ENCODE measurements at places on chromosomes 3 and 15.

DNA sequence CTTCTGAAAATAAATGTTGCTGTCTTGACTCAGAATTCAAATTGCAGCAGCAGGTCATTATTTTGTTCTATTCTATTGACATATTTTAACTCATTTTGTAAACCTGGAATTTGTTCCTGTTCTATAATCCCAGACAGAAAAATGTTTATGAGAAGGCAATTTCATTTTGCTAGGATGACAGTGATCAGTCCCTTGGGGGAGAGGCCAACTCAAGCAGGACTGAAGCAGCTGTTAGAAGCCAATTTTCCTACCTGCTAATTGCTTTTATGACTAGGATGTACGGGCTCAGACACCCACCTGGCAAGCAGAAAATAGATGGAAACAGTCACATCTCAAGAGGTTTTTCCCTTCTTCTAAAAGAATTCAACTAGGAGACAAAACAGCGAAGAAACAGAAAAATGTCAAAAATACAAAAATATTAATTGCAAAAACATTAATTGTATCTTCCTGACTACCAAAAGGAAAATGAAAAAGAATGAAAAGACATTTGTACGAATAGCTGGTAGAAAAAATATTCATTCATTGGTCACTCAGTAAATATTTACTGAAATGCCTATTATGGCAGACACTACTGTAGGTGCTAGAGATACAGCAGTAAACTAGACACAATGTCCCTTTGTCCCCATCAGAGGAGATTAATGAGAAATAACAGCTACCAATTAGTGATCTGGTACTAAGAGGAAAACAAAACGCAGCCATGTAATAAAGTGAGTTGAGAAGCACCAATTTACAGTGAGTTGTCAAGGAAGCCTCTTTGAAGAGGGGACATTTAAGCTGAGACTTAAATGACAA lies 73.5 kb downstream of the PEAK1 start:
- DNase-seq, result no peak

DNA sequence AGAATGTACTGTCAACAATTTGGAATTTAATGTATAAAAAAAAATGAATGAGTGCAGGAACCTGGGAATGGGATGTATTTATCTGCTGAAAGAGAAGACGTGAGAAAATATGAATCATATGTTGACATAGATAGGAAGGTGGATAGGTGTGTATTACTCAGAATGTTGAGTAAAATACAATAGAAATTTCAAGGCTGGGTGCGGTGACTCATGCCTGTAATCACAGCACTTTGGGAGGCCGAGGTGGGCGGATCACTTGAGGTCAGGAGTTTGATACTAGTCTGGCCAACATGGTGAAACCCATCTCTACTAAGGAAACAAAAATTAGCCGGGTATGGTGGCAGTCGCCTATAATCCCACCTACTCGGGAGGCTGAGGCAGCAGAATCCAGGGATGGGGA lies 202.8 kb downstream of the CADM2 start:
- no peak for DNase-seq

- DNase-seq, result peak; percentile 44
These were observed 32.2 kb upstream of the FMN1 start for GRCh38 chr15:33226559-33227181.

DNA sequence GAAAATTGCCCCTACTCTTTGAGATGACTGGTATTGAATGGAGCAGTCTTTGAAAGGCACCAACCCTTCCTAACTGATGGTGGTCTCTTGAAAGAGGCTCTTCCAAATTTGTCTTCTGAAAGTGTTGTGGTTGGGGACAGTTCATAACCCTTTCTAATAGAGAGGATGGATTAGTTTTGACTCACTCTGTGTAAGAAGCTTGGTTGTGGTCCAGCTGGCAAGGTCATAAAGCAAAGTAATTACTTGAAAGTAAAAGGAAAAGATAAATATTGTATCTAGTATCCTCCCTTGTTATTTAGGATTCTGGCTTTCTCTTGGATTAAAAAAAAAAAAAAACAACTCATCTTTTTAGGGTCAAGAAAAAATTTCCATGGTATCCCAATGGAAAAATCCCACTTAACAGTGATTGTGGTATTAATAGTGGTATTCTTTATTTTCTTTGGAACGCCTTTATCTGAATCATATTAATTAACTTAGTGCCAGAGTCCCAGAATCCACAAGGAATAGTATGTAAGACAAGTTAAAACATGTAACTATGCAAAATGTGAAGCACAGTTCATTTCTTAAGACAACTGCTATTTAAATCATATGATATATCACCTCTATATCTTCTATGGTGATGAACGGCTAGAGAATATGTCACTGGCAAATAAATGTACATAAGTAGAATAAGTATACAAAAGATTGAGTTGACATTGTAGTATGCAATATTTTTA lies 469.3 kb upstream of the CDIN1 start:
- no peak for DNase-seq

DNA sequence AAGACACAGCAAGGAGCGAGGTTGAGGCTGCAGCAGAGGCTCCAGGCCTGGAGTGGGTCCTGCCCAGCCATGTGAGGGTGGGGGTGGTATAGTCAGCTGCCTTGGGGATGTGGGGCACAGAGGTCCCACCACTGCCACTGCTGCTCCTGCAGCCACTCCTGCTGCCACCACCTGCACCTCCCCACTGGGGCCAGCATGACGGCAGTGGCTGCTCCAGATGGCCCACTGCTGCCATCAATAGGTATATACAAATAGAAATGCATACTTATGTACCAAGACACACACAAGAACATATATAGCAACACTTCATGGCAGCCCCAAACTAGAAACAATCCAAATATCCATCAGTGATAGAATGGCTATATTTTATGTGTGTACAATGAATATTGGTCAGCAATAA lies 10.0 kb upstream of the TOP2B start:
- DNase-seq, result no peak

DNA sequence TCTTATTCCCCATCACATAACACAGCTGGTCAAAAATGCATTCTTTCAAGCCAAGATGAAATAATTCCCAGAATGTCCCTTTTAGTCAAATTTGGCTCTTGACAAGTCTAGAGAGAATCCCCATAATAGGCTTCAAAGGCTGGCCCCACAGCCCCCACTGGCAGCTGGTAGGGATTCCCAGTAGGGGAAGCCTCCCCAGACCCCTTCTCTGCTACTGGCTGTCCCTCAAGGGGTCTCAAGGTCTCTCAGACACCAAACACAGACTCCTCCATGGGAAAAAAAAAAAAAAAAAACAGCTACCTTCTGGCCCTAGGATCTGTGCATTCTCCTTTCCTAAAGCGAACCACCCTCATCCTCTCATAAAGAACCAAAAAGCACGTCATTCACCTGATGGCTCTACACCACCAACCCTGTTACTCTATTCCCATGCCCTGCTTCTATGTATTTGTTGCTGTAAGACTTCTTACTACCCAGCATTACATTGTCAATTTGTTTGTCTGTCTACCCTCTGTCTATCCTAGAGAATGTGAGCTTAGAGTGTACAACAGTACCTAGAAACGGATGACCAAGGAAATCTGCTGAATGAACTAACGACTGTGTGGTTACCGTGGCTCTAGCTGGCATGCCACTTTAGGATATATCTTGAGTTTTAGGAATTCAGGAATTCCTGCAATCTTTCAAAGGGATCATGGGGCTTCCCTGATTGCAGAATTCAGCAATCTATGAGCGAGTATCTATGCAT lies 164.1 kb upstream of the NSMCE3 start:
- no peak for DNase-seq

DNA sequence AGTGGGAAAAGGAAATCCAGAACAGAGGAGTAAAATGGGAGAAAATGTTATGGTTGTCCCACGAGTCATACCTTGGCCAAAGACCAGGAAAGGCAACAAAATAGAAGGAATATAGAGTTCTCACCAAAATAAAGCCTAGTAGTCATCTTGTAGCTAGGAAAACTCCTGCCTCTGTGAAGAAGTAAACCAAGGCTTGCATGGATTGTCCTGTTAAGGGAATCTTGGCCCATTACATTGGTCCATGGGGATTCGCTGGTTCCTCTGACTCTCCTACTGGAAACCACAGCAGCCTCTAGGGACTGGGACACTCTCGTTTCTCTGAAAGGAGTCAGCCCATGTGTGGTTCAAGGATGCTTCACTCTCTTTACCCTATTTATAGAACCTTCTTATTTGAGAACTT lies 62.9 kb upstream of the FNDC3B start:
- DNase-seq, result no peak

- DNase-seq, result no peak
These were observed 4.3 kb upstream of the CCR4 start for GRCh38 chr3:32946973-32947788.

DNA sequence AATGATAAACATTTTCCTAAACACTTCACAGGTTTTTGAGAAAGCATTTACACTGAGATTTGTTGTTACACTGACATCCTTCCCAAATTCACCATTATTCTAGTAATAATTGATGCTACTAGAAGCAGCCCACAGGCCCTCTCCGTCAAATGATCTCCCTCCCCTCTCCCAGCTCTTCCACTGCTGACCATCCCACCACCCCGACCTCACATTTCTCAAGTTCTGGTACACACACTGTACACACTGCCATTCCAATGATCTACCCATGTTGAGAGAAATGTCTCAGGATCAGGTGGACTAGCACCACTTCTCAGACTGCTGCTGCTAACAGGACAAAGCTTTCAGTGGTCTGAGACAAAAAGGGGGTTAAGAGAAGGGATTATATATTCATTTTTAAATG lies 3.5 kb downstream of the TBC1D5 start:
- no peak for DNase-seq

GRCh38 chr15:40743921-40744814 lies 10.9 kb downstream of the RMDN3 start:
- peak; percentile 42 for DNase-seq

DNA sequence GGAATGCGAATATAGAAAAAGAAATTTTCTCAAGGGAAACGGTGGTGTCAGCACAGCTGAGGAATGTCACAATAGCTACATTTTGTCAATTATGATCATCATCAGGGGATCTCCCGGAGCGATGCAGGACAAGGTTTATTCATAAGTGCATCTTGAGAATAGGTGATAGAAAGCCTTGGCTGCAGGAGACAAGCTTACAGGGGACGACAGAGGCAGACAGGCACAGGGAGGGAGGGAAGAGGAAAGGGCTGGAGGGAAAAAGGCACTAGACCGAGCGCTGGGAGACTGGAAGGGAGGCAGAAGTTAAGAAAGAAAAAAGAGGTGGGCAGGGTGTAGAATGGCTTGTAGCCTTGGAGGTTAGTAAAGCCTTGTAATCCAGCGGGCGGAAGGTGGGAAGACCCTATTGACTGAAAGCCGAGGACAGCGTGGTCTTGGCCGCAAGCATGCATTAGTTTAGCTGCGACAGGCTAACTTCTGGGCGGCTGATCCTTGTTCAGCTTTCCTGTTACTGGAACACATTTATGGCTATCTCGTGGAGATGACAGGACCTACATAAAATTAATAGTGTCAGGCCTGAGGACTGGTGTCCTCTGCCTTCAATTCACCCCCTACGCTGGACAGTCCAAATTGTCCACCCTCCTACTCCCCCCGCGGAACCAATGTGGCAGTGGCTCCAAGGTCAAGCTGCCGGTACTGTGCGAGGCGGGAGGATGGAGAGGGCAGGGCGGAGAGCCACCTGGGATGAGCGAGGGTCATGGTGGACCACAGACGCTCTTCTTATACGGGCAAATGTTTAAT lies 1.4 kb upstream of the NECTIN3 start:
- no peak for DNase-seq

DNA sequence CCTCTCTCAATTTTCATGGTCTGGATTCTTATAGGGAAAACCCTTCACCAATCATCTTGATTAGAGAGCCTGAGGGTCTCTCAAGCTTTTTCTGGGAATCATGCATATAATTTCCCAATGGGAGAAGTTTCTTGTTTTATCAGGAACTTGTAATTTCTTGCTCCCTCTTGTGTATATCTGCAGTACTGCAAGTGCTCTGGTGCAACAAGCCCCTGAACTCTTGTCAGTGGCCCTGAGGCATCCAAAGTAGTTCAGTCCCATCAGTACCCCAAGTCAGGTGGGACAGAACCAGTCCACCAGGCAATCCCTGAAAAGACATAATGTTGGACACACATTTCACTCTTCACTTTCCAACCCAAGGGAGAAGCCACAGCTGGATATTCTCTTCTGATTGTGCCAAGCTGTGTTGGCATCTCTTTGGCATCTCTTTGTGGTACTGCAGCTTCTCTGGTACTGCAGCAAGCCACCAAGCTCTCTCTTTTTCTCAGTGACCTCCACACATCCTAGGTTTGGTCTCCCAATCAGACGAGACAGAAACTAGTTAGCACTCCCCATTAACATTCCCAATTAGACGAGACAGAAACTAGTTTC lies 214.5 kb downstream of the ZIC4 start:
- DNase-seq, result no peak

- peak; percentile 44 for DNase-seq
These were observed 39.7 kb downstream of the SPATA12 start for GRCh38 chr3:57100046-57100695.

GRCh38 chr3:142785996-142786395 lies 62.2 kb downstream of the TRPC1 start:
- no peak for DNase-seq

GRCh38 chr15:60297047-60297446 lies 100.7 kb downstream of the ANXA2 start:
- DNase-seq, result no peak

DNA sequence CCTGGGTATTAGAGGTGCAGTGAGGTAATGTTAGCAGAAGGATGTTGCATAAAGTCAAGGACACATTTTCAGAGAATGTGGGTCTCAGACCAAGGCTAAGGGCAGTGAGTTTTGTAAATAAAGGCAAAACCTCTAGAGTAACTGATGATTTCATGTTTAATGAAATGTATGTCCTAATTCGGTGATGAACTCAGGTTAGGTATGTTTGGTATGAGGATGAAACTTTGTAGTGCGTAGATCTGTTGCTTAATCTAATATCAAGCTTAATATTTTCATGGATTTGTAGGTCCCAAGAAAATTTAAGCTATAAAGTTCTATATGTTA lies 3.6 kb downstream of the USP50 start:
- no peak for DNase-seq

DNA sequence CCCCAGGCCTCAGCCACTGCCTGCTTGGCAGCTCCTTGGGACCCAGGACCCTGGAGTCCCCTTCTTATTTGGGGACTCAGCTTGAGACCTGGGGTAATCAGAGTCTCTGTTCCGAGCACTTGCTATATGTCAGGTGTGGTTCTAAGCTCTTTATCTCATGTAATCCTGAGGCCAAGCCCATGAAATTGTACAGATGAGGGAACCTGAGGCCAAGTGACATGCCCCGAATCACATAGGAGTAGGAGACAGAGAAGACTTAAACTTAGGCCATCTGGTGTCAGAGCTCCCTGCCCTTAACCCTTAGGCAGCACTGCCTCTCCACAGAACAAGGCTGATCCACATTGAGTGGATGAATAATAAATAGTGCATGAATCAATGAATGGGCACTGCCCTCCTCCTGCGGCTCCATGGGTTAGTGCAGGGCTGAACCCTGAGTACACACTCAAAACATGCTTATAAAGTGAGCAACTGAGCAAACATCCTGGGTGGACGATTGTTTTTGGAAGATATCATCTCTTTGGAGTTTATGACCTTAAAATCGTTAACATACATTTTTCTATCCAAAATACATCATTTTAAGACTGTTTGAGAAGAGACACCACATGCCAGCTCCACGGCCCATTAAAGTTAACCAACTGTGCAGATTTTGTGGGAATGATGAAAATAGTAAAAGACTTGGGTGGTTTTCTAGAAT lies 33.2 kb upstream of the IQSEC1 start:
- DNase-seq, result no peak

All from activated T-cell treated with anti-CD3 and anti-CD28 coated beads for 1 hour (primary cell).